ENCODE measurements at places on chromosomes 3 and 15.

DNA sequence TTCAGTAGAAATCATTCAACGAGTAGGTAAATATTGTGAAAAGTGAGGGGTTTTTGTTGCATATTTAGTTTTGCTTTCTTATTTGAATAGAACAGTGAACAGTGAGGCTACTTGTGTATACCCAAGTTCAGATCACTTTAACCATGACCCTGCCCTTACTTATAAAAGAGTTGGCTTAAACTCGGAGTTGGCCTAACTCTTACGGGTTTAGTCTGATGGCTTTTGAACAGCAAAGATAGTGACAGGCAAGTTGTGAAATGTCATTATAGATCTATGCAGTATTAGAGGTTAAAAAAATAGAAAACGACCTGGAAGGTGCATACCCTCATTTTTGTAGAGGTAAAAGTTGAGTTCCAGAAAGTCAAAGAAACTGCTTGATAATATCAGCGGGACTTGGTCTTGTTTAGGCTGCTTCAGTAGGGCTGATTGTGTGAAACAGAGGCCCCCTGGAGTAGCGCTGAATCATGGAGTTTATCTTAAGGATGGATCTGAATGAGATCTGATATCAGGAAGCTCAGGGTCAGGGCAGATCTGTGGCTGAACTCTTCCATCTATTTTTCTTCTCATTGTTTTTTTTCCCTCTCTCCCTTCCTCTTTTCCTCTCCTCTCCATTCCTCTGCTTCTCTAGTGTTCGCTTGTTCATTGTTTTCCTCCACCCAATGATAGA, 359.8 kb downstream of the LPP start:
- DNase-seq, result no peak

GRCh38 chr15:38554354-38554753, 10.3 kb downstream of the RASGRP1 start:
- DNase-seq, result no peak

GRCh38 chr15:29724026-29724425, 98.2 kb downstream of the TJP1 start:
- DNase-seq, result no peak

DNA sequence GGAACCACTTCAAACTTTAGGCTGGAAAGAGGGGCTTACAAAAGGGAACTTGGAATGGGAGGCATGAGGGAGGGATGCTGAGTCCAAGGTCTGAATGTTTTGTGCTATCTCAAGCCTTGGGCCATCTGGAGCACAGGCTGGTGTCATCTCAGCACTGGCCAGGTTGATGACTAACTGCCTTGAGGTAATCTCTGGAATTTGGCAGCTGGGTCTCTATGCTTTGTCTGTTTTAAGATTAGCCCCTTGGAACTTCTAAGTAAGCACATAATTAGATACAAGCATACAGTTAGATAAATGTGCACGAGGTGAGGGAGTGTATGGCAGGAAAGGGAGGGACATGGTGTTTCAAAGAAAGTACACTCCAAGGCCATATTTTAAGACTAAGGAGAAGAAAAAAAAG, 252.4 kb upstream of the CCDC54 start:
- no peak for DNase-seq

DNA sequence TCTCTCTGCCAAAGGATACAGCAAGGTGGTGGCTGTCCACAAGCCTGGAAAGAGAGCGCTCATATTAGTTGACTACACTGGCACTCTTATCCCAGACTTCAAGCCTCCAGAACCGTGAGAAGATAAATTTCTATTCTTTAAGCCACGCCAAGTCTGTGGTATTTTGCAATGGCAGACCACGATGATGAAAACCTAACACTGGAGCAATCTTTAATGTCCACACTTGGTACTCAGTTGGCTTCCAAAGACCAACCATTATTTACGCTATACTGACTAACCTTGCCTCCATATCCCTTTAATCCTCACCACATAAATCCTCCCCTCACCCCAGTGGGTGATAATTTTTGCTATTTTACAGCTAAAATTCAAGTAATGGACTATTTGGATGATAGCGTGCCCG, 16.9 kb upstream of the LACTB start:
- DNase-seq, result no peak
